Fibroblast of villous mesenchyme (primary cell): ENCODE measurements at places on chromosomes 7 and 10.

DNA sequence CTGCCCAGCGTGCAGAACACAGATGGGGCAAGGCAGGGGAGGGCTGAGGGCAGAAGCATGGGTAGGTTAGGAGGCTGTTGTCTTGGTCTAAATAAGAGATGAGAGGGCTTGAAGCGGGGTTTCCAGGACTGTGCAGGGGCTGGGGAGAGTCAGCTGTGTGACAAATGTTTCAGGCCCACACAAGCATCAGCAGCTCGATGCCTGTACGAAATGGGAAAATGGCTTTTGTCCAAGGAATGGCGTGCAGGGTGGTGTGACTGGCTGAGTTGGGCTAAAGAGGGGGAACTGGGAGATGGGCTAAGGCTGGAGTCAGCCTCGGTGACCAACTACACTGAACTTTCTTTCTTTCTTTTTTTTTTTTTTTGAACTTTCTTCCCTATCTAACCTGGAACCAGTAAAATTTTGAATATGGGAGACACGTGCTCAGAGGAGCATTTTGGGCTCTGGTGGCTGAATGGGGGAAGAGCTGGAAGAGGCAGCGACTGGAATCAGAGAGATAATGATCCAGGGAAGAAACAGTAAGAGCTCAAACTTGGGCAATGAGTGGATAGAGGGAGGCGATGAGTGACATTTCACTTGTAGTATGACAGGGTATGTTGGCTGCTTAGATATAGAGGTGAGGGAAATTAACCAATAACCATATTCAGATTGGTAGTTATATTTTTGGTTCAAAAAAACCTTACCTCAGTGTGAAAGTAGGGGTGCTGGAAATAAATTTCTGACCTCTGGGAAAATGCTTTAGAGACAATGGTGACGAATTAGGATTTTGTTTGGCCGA lies 10.2 kb upstream of the EPHA1 start:
- no peak for DNase-seq

DNA sequence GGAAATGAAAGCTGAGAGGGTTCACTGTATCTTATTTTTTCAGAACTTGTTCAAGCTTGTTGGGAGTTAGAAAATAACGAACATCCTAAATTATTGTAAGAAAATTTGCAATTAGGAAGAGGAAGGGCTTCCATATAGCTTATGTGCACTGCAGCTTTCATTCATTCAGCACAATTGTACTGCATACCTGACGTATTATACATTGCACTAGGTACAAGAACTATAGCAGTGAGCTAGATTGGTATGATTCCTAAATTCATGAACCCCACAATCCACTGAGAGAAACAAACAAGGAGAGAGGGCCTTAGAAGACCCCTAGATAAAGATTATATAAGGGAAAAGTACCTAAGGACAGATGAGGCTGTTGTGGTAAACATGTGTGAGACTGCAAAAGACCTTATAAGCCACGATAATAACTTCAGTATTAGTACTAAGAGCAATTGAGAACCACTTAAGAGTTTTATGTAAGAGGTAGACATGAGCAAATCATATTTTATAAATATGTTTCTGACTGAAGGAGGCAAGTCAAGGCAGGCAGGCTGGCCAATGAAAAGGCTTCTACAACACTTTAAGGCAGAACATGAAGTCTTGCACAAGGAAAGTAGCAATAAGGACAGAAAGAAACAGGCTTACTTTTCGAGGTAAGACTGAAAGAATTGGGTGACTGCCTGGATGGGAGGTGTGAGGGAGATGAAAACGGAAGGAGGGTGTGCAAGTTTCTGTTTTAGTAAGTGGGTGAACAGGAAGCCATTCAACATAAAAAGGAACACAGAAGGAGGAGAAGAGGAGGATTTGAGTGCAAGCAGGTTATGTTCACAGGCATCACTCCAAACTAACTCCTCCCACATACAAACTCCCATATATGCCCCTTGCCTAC lies 77.9 kb upstream of the LRRN3 start:
- no peak for DNase-seq

DNA sequence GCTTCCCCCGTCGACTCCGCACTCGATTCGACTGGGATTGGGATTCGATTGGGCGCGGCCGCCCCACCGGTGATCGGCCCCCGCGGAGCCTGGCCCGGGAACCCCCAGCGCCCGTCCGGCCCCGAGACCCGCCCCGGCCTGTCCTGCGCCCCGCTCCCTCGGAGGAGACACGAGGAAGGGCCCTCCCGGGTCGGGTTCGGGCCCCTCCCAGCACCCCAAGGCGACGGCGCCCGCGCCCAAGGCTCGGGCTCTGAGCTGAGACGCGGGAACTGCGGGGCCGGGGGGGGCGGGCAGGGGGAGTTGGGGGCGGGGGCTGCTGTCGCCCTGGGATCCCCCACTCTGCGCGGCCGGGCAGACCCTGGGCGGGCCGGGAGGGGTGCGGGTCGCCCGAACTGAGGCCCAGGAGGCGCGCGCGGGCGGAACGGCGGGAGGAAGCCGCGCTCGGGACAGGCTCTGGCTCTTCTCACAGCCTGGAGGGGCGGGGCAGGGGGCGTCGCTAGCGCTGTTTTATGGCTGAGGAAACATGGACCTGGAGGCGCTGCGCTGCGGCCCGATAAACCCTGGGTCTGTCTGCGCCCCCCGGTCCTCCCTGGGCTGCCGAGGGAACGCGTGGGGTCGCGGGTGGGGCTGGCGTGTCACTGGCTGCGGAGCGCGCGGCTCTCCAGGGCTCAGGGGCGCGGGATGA lies 1.7 kb upstream of the NKX6-2 start:
- DNase-seq, result peak; percentile 6

DNA sequence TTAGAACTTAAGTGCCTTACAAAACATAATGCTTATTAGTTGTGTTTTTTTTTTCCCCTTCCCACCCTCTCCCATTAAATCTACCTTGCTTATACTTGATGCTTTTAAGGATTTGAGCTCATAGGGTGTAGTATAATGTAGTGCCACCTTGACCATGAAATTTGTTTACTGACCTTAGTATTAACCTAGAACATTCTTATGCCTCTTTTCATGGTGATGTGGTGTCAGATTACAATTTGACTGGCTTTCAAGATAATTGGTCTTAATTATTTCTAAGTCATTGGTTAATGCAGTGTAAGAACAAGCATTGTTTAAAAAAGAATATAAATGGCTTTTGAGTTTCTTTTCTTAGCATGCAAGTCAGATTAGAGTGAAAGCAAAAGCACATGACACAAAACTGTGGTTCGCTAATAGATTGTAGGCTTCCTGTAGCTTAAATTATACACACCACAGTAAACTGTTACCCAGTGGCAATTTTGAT lies 61.8 kb downstream of the ADD3 start:
- DNase-seq, result peak; percentile 46

GRCh38 chr7:66847879-66848790 lies 72.9 kb upstream of the TMEM248 start:
- DNase-seq, result peak; percentile 75

DNA sequence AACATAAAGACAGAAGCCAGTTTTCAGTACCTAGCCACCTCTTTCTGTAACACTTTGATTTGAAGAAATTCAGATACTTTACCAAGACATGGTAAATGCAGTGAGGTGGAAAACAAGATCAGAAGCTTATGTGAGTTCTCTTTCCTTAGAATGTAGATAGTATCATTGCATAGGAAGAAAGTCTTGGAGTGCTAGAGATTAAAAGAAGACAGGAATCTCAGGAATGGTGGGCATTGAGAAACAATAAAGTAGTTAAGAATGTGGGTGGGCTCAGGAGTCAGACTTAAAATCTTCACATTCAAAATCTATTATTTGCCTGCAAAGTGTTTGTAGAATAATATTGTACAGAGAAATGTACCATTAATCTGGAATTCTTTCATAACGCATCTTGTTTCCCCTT lies 58.9 kb downstream of the POLL start:
- DNase-seq, result no peak

- no peak for DNase-seq
These were observed 96.6 kb downstream of the ANKRD30A start for GRCh38 chr10:37222046-37222445.

- DNase-seq, result no peak
These were observed 6.7 kb downstream of the PNLIPRP2 start for GRCh38 chr10:116627386-116627933.

DNA sequence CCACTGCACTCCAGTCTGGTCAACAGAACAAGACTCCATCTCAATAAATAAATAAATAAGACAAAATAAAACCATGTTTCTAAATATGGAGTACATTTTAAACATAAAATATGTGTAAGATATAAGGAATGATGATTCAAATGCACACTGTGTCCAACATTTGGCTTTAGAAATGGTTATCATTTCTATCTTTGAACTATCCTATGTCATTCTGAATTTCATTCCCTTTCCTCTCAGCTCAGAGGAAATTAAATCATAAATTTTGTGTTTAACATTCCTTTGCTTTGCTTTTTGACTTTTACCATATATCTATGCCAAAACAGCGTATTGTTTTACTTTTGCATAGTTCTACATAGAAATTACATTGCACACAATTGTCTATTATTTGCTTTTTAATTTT lies 130.9 kb downstream of the GNAT3 start:
- no peak for DNase-seq

GRCh38 chr7:70093205-70093904 lies 495.1 kb downstream of the AUTS2 start:
- DNase-seq, result no peak

DNA sequence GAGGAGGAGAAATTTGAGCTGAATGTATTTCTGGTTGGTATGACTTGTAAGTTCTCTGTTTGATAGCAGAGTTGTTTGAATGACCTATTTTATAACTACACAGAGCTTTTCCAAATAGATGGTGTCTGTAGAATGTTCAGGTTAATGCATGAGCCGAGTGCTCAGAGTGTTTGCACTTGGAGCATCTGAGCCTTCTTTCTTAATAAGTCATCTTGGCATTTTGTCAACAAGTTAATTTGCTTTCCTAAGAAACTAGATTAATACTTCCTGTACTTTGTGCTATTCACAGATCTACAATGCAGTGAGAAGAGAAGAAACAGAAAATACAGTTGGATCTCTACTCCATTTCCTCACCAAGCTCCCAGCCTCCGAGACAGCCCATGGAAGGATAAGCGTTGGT lies 138.2 kb downstream of the PLCE1 start:
- peak; percentile 58 for DNase-seq

- DNase-seq, result no peak
These were observed 299.7 kb upstream of the CSTF2T start for GRCh38 chr10:51999096-51999495.

- DNase-seq, result no peak
These were observed 98.9 kb downstream of the WDR11 start for GRCh38 chr10:120950051-120950561.

- peak; percentile 51 for DNase-seq
These were observed 15.0 kb upstream of the PCBD1 start for GRCh38 chr10:70903262-70903921.

- DNase-seq, result peak; percentile 59
These were observed 73.3 kb downstream of the RALA start for GRCh38 chr7:39696631-39697030.

- DNase-seq, result peak; percentile 38
These were observed 445.8 kb downstream of the AUTS2 start for GRCh38 chr7:70044064-70044463.

DNA sequence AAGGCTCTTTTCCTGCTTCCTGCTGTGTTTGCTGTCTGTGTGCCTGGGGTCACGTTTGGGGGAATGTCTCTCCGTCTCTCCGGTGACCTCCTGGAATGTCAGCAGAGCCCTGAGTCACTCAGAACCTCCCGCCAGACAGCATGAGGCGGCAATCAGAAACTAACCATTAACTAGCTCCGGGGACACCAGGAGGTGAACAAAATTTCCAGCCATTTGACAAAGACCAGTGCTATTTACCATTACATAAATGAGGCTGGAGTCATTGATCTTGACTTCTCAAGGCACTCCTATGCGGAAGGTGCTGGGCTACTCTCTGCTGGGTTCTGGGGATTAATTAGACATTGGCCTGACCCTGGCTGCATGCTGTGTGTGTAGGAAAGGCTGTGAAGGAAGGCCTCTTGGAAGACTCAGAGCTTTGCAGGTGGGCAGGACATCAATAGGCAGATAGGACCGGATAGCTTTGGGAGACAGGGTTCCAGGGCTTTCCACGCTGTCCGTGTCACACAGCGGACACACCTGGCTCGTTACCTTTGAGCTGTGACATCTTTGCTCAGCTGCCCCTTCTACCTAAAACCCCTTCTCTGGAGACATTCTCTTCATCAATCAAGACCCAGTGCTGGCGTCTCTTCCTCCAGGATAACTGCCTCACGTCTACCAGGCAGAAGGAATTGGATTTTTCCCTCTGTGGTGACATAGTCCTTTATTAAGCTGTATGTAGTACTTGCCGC lies 77.0 kb downstream of the PFKFB3 start:
- peak; percentile 74 for DNase-seq

DNA sequence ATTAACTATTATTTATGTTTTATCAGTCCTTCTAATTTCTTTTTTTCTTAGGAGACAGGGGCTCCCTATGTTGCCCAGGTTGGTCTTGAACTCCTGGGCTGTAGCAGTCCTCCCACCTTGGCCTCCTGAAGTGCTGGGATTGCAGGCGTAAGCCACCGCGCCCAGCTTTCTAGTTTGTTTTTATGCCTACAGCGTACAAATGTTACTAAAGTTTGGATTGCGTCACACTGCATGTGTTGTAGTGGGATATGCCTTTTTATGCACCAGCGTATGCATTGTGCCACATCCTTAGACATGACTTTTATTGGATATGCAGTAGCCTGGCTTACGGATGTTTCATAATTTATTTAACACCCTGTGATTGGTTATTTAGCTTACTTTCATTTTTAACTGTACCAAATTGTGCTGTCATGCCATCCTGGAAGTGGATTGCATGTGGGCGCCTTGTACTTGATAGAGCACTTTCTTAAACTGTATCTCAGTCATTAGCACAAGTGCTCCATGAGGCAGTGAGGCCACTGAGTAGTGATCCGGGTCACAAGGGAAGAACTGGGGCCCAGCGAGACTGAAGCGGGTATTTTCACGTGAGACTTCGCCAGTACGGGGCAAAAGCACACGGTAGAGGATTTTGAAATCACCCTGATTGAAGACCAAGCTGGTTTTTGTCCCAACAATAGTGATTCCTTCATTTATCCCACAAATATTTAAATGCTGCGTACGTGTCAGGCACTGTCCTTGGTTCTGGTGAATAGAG lies 165.0 kb downstream of the MGMT start:
- no peak for DNase-seq

- DNase-seq, result peak; percentile 25
These were observed 8.8 kb downstream of the LYZL1 start for GRCh38 chr10:29297678-29298077.

DNA sequence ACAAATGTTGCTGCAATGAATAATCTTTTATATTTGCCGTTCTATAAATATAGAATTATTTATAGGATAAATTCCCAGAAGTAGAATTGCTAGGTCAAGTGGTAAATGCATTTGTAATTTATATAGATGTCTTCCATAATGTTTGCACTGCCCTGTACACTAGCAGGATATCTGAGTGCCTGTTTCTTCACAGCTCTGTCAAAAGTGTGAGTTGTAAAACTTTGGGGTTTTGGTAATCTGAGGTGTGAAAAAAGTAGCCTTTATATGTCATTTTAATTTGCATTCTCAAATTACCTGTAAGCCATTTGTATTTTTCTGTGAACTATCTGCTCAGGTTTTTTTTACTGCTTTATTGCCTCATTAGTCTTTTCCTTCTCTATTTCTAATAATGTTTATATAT lies 271.2 kb downstream of the NEBL start:
- no peak for DNase-seq

- peak; percentile 24 for DNase-seq
These were observed at the start of gene KCND2 for GRCh38 chr7:120272701-120273475. Gene KCND2 (plus strand): TSS chr7:120273175.
